ENCODE measurements at places on chromosomes 11 and 22.
A peak's percentile ranks its signal among the peaks of the same experiment; 100 is the strongest.

DNA sequence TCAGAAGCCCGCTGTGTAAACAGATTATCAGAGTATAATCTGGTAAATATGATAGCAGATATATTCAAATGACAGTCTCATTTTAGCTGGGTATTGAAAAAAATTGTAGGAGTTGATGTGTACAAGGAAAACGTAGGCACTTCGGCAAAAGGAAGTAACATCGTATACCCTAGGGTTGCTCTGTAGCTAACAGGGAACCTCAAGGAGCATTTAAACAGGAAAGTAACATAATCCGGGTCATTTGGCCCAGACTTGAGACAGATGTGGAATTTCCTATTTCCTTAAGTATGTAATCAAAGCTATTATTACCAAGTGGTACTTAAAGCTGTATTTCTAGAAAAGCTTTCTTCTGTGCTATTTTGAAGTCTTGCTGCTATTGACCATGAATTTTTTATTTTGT lies 215.6 kb downstream of the DDX10 start:
- DNase-seq, result no peak

DNA sequence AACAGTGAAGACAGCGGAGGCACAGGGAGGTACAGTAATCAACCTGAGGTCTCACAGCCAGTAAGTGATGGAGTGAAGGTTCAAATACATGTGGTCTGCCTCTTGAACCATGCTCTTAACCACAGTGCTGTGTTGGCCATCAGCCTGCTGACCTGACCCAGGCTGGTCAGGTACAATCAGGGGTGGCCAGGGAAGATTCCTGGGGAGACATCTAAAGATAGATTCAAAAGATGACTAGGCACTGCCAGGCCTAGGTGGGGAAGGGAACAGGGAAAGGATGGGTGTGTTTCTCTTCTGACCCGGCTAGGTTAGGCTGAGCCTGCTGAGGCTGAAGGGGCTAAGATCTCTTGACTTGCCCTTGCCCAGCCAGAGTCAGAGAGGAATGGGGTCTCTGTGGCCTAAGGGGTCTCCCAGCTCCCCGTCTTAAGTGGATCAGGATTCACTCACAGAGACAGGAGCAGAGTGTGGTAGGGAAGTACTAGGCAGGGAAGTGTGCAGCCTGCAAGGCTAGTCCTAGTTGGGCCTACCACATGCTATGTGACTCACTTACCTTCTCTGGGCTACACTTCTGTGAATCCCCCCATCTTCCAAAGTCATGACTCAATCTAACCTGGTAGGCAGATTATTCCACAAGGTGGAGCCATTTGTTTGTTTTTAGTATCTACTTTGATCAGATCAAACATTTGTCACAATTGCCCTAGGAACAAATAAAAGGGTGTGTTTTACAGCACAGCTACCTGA lies 10.4 kb upstream of the SREBF2 start:
- DNase-seq, result peak; percentile 58

- no peak for DNase-seq
Observed at GRCh38 chr22:21832291-21833290, 34.9 kb downstream of the MAPK1 start.

- DNase-seq, result peak; percentile 49
Observed at GRCh38 chr11:57493507-57494503, 21.7 kb downstream of the SLC43A1 start.

- no peak for DNase-seq
Observed at GRCh38 chr11:5701055-5701577, 11.5 kb downstream of the TRIM22 start.

DNA sequence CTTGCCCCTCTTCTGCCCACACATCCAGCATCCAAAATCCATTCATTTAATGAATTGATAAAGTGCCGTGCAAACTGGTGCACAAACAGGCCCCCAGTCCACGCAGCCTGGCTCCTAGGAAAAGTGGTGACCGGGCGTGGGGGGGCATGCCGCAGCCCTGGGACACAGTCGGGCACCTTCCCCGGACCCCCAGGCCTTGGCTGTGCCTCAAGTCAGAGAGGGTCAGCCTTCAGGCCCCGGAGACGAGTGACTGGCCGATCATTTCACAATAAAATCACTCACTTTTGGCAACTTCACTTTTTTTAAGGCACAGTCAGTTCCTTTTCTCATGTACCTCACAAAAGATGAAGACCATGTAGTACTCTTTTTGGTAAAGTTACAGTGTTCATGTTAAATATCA lies 8.0 kb downstream of the CDPF1 start:
- no peak for DNase-seq

DNA sequence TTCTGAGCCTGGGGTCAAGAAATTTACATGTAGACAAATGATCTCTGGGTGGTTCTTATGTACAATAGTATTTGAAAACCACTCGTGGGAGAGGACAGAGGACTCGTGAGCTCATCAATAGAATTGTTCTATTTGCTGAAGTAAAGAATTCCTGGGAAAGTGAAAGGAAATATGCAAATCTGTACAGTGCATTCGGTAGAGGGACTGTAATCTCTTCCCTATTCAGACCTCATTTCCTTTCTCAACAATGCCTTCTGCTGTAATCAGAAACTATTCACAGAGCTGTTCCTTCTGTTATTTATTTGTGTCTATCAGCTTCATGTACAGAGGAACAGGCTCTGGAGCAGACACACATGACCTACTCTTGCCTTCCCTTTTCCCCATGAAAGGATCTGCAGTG lies 709.4 kb upstream of the KIRREL3 start:
- DNase-seq, result no peak

GRCh38 chr22:37801946-37802309 lies 5.8 kb upstream of the GCAT start:
- no peak for DNase-seq

DNA sequence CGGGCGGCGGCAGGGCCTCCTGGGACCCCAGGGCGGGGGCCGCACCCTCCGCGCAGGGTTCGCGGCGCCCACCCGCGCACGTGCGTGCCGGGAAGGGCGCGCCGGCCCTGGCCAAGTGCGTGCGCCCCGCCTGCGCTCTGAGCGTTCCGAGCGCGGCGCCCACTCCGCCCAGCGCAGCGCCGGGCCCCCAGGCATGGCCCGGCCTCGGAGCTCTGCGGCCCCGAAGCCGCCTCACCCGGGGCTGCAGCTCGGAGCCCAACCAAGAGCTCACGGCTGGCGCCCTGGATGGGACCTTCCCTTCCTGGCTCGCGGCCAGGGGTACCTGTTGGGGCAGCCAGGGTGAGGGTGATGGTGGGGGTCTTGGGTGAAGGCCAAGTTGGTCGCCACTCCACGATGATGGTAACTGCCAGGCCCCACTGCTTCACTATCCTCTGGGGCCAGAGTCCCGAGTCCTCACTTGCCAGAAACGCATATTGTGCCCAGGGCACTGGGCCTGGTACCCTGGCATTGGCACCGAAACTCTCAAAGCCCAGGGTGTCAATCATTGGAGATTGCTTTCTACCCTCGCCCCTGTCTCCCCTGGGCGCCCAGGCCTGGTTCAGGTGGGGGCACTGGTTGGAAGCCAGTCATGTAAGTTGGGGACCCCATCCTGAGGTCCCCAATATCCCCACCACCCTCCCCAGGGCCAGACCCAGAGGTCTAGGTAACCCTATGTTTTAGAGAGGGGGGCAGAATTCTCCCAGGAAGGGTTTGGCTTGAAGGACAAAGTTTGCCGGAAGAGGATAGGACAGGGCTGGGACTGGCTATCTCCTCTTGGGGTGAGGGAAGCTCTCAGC lies 882 bp downstream of the ANO1 start:
- DNase-seq, result no peak

GRCh38 chr11:65883786-65884715 lies 4.2 kb downstream of the FIBP start:
- DNase-seq, result no peak

DNA sequence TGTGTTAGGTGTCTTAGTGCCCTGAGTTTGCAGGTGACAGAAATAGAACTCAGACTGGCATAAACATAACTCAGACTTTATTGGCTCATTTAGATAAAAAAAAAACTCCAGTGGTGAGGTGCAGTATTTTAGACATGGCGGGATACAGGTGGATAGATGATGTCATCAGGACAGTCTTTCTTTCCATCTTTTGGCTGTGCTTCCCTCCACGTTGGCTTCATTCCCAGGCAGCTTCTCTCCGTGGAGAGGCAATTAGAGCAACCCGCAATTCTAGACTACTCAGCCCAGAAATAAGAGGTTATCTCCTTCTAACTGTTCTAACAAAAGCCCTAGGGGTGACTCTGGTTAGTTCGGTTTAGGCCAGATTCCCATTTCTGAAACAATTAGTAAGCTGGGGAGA lies 40.5 kb downstream of the NCAM1 start:
- DNase-seq, result peak; percentile 86

DNA sequence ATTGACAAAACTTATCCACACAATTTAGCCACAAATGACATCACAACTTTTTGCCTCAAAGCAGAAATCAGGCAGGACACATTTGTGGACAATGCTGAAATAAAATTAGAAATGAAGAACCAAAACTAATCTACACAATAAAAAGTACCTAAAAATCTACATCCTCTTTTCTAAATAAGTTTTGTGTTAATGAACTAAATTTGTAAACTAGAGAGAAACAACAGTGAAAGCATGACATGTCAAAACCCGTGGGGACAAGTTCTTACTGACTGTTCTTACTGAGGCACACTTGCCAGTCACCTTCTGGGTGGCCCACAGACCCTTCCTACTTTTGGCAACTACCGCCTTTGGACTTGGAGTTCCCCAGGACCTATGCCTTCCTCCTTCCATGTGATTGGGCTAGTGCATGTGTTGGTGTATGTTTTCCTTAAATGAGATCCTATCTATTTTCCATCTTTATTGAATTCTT lies 60.7 kb upstream of the MUC15 start:
- no peak for DNase-seq

DNA sequence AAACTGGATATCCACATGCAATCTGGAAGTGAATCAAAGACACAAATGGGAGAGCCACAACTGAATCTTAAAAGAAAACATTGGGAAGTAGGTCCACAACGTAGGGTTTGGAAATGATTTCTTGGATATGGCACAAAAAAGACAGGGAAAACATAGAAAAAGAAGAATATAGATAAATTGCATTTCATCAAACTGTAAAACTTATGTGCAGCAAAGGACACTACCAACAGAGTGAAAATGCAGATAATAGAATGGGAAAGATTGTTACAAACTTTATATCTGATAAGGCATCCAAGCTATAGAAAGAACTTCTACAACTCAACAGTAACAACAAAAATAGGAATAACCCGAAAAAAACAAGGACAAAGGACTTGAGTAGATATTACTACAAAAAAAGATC lies 89.6 kb downstream of the ZNF280B start:
- DNase-seq, result no peak

DNA sequence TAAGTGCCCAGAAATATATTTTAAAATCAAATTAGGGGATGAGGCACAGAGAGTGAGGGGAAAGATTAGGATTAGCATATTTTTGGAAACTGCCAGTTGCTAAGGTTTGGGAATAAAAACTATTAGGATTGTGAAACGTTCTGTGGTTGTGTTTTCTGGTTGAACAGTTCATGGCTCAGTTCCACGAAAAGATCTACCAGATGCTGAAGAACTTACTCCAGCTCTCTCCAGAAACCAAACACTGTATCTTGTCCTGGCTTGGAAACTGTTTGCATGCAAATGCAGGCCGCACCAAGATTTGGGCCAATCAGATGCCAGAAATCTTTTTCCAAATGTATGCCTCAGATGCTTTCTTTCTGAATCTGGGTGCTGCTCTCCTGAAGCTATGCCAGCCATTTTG lies 15.3 kb downstream of the UBE4A start:
- no peak for DNase-seq

- no peak for DNase-seq
Observed at GRCh38 chr11:45343444-45343843, 57.3 kb upstream of the SYT13 start.
